Activated CD4-positive, alpha-beta T cell treated with anti-CD3 and anti-CD28 coated beads, Interleukin-2, Interleukin-6, amounts not matched to agents 100 ng/mL and 50 ng/mL, durations not matched to agents 16 hours and 8 hours (primary cell): ENCODE measurements at places on chromosomes 11 and 22.

DNA sequence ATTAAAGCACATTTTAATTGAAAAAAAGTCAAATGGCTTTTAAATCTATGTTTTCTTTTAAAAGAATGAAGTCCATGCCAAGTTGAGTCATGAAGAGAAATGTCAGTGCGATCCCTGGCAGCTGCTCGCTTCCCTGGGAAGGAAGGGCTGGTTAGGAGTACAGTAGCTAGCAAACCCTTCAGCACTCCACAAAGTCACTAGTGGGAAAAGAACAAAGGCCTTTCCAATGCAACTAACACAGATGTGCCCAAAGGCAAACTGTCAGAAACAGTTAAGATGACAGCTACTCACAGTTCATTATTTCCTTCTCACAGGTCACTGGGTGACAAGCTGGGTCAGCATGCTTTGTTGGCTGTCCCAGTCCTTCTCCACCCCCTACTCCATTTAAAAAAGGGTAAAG is 308.7 kb downstream of the DCDC1 start:
- no peak for DNase-seq

GRCh38 chr22:37561212-37562048 is 1.1 kb downstream of the CDC42EP1 start:
- peak; percentile 87 for DNase-seq

GRCh38 chr11:102495161-102496042 is 35.1 kb downstream of the MMP7 start:
- DNase-seq, result peak; percentile 74

GRCh38 chr11:106879029-106879428 is 139.2 kb downstream of the GUCY1A2 start:
- no peak for DNase-seq

DNA sequence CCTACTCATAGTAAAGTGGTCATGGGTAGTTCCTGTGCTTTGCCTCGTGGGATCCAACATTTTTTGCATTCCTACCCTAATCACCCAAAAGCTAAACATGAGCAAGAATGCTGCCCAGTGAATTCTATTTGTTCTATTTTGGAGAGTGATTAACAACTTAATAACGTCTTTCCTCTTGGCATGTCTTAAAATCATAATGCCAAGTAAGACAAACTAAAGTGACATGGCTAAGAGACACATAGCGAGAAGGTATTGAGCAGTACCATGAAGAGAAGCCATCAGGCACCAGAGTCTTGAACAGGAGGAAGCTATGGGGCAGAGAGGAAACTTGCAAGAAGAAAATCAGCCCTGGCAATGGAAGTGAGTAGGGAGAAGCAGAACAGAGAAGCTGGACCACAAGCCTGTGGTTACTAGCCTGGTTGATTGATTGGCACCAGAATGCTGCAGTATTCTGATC is 32.0 kb downstream of the EXPH5 start:
- DNase-seq, result no peak

DNA sequence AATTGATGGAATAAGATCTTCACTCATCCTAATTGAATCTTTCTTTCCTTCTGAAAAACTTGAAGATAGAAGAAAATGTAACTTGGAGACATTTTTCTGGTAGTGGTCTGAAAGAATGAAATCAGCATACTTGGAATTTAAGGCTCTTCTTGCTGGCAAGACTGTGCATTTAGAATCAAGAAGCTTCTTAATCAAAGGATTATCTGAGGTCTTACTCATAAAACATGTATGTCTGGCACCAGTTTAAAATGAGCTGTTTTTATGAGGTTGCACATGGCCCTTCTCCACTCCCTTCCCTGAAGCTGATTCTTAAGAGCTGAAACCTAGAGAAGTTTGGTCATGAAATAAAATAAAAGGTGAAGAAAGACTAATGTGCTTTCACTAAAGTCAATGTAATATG is 77.3 kb downstream of the ARHGEF12 start:
- no peak for DNase-seq

- no peak for DNase-seq
Measured at GRCh38 chr22:38104084-38104483, 6.4 kb downstream of the BAIAP2L2 start.

GRCh38 chr11:95086836-95087570 is 2.6 kb upstream of the ENDOD1 start:
- DNase-seq, result no peak

DNA sequence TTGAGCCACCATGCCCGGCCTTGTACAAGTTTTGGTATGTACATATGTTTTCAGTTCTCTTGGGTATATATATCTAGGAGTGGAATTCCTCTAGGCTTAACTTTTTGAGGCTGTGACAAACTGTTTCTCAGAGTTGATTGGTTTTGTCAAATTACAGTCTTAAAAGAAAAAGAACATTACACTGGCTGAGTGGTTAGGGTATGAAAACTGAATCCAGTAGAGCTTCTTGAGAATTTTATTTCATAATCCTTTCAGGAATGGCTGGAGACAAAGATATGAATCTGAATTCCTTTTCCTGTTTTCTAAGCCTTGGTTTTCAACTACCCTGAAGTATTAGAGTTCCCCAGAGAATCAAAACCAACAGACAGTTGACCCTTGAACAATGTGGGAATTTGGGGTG is 6.5 kb downstream of the METTL15 start:
- DNase-seq, result no peak

DNA sequence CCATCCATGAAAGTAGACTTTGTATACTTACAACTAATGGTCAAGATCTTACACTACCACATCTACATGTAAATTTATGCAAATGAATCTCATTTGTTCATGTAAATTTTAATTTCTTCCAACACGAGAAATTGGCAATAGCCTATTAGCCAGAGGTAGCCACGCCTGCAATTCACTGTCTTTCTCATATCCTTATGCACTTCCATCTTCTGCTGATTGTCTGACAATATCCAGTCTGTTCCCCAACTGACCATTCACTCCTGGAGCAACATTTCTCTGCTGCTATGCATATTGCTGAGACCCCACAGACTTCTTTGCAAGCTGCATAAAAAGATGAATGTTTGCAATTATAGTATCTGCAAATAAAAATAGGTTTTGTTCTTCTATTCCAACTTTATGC is 2.5 kb downstream of the NNMT start:
- DNase-seq, result no peak

GRCh38 chr11:123228496-123229163 is 33.6 kb upstream of the CLMP start:
- DNase-seq, result no peak
